ENCODE measurements at places on chromosomes 16 and 17.

- DNase-seq = no peak
Measured at GRCh38 chr16:56233795-56234566, 42.7 kb downstream of the GNAO1 start.

GRCh38 chr16:76800196-76800595 lies 390.8 kb upstream of the MON1B start:
- DNase-seq = peak; percentile 11

DNA sequence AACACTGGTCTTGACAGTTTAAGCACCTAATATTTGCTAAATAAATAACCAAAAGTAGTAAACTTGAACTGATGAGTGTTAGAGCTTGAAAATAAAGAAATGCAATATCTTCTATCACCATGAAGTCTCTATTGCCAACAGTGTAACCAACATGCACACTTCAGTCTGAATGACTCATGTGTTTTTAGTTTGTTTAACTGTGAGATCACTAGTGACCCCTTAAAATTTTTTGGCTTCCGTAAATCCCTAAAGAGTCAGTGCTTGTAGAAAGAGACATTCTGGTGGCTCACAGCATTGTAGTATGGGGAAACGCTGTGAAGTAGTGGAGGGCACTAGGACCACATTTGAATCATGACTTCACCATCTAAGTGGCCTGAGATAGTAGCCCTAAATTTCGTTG lies 341.1 kb downstream of the PMP22 start:
- DNase-seq = no peak

DNA sequence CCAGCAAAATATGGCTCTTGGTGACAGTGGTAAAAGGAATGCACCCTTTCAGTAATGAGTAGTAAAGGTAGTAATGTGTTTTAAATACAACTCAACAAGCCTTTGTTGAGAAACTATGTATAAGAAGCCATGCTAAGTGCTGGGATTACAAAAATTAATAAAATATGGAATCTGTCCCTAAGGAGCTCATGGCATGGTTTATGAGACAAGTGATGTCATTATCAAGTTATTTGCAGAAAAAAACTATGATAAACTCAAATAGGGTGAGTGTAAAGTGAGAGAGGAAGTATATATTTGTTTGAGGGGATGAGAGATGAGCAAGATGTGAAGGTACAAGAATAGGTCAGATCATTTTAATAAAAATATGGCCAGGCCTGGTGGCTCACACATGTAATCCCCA lies 76.9 kb downstream of the NF1 start:
- no peak for DNase-seq

- no peak for DNase-seq
Measured at GRCh38 chr16:28591355-28591754, 5.5 kb downstream of the SULT1A2 start.

- DNase-seq = no peak
Measured at GRCh38 chr17:65593092-65593854, 31.8 kb upstream of the AXIN2 start.

GRCh38 chr16:85412911-85413520 lies 200.1 kb upstream of the GSE1 start:
- no peak for DNase-seq

DNA sequence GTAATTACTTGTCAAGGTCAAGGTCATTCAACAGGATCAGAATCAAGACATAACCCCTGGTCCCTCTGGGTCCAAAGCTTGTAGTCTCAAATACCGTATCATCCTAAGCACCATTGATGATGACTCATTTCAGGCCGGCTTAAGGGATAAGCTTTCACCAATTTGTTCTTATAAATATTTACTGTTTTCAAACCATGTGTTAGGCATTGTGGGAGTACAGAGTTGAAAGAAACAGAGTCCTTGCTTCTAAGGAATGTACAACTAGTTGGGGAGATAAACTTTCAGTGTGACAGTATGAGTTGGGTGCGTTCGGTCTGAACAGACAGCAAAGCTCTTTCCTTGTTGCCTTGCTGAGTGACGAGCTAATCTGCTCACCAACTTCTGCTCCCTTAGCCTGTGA lies 183.5 kb upstream of the MAF start:
- no peak for DNase-seq

GRCh38 chr16:26220894-26221293 lies 529.1 kb downstream of the HS3ST4 start:
- no peak for DNase-seq

DNA sequence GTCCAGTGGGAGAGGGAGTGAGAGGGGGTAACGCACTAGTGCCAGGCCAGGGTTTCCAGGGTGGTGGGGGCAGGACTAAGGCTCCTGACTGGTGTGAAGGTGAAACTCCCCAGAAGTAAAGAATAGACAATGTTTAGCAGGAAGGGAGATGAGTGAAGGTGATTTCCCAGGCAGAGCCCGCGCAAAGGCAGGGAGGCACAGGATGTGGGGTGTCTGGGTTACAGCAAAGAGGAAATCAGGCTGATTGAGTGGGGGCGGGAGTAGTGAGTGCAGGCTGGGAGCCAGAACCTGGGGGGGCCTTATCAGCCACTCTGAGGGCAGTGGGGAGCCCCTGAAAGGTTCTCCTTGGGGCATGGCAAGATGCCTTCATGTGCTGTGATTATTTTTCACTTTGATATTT lies 167.5 kb downstream of the UTP18 start:
- DNase-seq = no peak

DNA sequence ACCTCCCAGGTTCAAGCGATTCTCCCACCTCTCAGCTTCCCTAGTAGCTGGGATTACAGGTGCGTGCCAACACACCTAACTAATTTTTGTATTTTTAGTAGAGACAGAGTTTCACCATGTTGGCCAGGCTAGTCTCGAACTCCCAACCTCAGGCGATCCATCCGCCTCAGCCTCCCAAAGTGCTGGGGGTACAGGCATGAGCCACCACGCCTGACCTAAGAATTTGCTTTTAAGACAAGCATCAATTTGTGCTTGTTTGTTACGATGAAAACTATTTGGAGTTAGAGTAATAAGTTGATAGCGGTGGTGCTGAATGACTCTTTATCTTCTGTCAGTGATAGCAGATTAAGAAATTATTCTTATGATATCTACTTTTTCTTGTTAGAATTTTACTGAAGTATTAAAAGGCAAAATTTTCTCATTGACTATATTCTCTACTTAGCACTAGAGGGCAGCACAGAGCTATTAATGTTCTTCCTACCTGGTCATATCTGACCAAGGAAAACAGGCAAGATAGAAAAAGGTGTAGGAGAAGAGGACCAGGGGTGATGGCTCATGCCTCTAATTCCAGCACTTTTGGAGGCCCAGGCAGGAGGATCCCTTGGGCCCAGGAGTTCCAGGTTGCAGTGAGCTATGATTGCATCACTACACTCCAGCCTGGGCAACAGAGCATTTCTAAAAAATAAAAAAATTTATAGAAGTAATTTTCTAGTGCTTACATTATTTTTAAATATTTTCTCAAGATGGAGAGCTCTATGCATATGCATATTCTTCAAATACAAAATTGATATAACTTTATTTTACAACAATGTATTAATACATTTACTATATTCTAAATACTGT lies 24.5 kb downstream of the STXBP4 start:
- DNase-seq = peak; percentile 40

- DNase-seq = no peak
Measured at GRCh38 chr17:35584061-35584460, 3.1 kb upstream of the AP2B1 start.

GRCh38 chr17:75755205-75755901 lies 9.6 kb downstream of the GALK1 start:
- DNase-seq = no peak

GRCh38 chr16:66699898-66700297 lies 3.4 kb upstream of the CMTM4 start:
- DNase-seq = no peak

DNA sequence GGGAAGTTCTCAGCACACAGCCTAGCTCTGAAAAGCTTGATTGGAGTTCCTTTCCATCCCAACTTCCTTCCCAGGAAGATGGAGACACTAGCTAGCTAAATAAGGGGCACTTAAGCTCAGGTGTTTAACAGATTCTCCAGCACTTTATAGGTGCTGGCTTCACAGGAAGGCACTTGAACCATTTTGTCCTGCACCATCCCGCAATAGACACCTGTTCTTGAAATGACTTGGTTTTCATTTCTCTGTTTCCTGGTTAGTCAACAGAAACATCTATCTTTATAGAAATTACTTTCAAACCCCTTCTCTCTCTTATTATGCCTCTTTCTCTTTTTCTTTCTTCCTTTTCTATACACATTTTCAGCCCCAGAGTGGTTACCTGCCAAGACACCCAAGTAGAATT lies 409.9 kb upstream of the ZFHX3 start:
- no peak for DNase-seq

DNA sequence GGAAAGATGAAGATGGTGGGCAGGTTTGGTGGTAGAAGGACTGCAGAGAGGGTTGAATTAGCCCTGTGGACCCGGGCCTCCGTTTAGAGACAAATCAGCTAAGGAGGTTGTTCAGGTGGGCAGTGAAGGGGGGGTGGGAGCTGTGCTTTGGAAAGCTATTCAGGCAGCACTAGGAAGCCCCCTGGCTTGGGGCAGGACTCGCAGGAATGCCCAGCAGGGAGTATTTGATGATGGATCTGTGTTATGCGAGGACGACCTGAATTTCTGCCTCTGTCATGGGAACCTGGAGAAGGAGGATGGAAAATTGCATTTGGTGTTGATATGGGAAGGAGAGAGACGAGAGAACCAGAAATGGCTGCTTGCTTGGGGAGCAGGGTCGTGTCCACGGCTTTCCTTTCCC lies 3.5 kb downstream of the SPDYE4 start:
- DNase-seq = no peak

DNA sequence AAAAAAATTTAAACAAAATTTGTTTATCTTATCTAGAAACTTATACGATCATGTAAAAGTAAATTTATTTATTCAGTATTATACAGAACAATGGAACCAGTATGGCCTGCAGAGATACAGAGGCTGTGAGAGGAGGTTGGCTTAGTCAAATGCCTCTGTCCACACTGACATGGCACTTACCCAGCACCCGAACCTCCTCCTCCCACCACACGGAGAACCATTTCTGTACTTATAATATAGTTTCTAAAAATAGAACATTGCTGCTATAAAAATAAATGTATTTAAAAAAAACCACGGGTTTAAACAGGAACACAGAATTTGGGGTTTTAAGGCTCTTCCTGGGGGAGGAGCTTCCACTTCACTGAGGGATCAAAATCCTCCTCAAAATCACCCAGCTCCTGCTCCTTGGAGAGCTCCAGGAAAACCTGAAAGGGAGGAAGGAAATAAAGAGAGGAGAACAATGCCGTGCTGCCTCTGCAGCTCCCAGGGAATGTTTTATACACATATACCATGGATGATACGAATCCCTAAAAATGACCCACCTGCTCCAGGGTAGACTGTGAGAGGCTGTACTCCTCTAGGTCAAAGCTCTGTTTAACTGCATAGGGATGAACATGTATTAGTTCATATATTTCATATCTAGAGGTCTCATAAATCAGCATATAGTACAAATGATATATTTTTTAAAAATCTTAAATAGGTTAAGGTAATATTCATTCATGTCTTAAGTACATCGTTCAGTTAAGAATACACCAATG lies 87.3 kb downstream of the ABCA8 start:
- no peak for DNase-seq

DNA sequence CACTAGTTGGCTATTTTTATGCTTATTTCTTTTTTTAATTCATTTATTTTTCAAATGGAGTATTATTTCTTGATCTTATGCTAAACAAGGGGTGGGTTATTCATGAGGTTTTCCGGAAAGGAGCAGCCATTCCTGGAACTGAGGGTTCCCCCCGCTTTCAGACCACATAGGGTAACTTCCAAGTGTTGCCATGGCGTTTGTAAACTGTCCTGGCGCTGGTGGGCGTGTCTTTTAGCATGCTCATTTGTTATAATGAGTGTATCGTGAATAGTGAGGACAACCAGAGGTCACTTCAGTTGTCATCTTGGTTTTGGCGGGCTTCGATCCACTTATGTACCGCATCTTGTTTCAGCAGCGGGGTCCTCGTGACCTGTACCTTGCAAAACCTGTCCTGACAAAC lies 29.6 kb upstream of the ASGR2 start:
- no peak for DNase-seq

GRCh38 chr17:68512960-68513474 lies 787 bp downstream of the PRKAR1A start:
- no peak for DNase-seq

GRCh38 chr16:88442383-88442726 lies 10.7 kb upstream of the ZFPM1 start:
- no peak for DNase-seq

DNA sequence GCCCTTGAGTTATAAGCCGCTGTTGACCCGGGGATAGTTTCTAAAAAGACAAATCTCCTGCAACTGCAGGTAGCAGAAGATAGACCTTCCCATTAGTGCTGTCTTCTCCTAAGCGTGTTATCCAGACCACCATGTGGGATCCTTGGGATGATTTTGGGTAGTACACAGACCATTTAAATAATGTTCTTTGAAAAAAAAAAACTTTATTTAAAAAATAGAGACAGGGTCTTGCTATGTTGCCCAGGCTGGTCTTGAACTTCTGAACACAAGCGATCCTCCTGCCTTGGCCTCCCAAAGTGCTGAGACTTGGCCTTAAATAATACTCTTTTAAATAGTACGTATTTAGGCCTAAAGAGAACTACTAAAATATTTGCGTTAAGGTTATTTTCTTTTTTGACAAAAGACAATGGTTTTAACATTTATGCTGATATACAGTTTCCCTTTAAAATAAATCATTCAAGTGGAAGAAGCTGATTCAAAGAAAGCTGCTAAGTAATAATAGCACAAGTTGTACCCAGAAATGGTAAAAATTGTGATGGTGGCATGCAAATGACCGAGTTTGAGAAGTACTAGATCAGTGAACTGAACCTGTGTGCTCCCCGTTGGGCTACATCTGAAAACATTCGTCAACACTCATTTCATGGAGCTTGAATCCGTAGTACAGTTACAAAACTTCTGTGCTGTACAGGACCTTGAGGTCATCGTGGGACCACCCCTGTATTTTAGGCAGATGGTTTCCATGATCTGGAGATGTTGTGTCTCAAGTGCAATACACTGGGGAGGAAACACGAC lies 24.0 kb downstream of the SMARCE1 start:
- no peak for DNase-seq

DNA sequence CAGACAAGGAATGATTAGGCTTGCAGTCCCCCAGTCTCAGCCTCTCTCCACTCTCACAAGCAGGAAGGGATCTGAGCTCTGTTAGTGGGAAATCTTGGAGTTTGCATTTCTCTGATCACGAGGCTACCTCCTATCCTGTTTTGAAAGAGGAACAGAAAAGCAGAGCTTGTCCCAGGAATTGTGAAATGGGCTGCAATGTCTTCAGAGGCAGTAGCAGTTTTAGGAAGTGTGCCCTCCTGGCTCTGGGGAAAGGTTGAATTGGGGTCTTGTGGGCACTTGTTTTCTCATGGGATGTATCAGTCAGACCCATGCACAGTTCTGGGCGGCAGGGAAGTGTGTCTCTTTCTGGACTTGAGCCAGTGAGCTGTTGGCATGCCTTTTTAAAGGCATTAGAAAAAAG lies 22.8 kb downstream of the NUP85 start:
- no peak for DNase-seq

GRCh38 chr17:47188271-47188875 lies 722 bp downstream of the CDC27 start:
- DNase-seq = peak; percentile 22

GRCh38 chr17:7404737-7405349 lies 946 bp upstream of the TMEM256 start:
- no peak for DNase-seq
